ENCODE measurements at places on chromosomes 11 and 22. TPM values are rescaled to one million over a fixed set of nuclear protein-coding genes. Genes with fewer than 3 reads are reported as not detected.

PNPLA5 gene
- not detected for total RNA-seq

MN1 gene
- 0.25 TPM for total RNA-seq

TEX54 gene
- total RNA-seq: not detected

OR2AT4 gene
- not detected for total RNA-seq

Data from dermis microvascular lymphatic vessel endothelial cell (primary cell).